ENCODE measurements at places on chromosomes 7 and 10.

GRCh38 chr7:34982371-34983019 is 54.8 kb downstream of the DPY19L1 start:
- DNase-seq: no peak

DNA sequence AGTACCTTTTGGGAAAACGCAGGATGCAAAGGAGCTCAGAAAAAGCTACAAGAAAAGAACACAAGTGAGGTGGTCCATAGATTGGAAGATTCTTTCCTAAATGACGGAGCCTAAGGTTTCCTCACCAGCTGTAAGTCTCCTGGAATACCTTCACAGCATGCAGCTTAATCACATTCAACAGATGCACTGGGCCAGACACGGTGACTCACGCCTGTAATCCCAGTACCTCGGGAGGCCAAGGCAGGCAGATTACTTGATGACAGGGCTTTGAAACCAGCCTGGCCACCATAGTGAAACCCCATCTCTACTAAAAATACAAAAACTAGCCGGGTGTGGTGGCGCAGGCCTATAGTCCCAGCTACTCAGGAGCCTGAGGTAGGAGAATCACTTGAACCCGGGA is 228.7 kb downstream of the FRMD4A start:
- peak; percentile 58 for DNase-seq

DNA sequence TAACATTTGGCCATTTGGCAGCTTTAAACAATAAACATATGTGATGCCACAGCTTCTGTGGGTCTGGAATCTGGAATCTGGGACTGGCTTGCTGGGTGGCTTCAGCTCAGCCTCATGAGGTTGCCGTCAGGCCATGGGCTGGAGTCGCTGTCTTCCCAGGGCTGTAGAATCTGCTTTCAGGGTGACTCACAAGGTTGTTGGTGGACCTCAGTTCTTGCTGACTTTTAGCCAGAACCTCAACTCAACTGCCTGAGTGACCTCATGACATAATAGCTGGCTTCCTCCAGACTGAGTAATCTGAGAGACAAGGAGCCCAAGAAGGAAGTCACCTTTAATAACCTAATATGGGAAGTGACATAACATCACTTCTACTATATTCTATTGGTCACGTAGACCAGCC is 44.6 kb upstream of the TSPAN13 start:
- DNase-seq: peak; percentile 89

GRCh38 chr7:114356133-114356532 is 58.5 kb upstream of the FOXP2 start:
- DNase-seq: peak; percentile 10

- DNase-seq: no peak
Observed at GRCh38 chr7:64905547-64905946, 2.5 kb downstream of the ZNF273 start.

DNA sequence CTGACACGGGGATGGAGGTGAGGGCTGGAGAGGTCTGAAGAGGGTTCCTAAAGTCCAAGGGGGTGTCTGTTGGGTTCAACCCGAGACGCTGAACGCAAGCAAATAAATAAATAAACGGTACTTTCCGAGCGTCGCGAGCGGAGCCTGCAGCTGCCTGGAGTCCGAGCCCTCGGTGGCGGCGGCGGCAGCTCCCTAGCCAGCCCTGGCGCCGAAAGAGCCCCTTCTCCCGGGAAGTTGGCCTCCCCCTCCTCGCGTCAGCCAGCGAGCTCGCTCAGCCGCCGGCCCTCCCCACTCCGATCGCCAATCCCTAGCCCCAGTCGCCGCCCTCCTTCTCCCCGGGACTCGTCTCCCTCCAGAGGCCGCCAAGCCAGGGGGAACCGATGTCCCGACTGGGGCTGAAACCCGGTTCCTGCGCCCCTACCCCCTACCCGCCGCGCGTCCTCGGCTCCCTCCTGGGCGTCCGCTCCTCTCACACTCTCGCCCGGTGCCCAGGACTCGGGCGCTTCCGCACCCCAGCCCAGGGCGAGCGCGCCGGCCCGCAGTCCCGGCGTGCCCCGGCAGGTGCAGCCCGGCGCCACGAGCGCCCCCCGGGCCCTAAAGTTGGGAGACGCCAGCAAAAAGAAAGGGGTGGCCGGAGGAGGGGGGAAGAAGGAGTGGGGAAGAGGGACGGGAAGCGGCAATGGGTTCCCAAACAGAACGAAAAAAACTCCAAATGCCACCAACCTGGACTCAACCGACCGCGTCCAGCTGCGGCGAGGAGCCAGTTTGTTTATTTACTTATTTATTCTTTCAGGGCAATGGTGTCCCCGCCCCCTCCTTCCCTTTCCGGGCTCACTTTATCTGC is at the start of gene GFRA1:
Gene GFRA1 (minus strand): TSS at position 767 of the 844 bp plus-strand sequence. CDS start 1,177 bp downstream, outside the sequence.
- peak; percentile 33 for DNase-seq

- DNase-seq: no peak
Observed at GRCh38 chr10:83545901-83546391, 593.4 kb upstream of the GHITM start.

GRCh38 chr10:6362879-6363278 is 160.1 kb downstream of the PFKFB3 start:
- no peak for DNase-seq

DNA sequence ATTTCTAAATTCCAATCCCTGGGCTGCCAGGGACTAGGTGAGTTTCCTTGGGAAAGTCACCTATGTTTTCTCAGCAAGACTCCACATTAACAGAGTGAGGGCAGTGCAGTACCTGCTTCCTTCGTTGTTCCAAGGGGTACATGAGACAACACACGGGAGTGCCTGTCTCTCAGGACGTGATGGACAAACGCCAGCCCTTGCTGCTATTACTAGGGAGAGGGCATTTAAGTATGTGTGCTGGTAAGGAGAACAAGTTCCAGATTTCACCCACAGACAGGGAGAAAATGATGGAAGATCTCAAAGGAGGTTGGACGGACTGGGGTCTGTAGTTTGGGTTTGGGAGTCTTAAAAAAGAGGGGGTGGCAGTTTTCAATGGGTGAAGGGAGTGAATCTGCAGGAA is 195.7 kb downstream of the HERPUD2 start:
- DNase-seq: no peak

- DNase-seq: no peak
Observed at GRCh38 chr7:90536449-90536848, 59.7 kb upstream of the CDK14 start.

DNA sequence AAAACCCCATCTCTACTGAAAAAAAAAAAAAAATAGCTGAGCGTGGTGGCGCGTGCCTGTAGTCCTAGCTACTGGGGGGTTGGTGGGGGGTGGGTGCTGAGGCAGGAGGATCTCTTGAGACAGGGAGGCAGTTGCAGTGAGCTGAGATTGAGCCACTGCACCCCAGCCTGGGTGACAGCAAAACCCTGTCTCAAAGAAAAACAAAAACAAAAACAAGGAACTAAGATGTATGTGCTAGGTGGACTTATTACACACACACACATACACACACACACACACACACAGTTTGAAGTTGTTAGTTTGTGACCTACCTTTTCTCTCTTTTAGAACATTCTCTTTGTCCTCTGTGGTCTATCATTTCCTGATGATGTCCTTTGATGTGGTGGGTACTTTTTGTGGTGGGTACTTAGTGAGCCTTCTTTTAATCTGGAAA is 53.5 kb downstream of the EXOC6 start:
- no peak for DNase-seq

GRCh38 chr7:82258181-82258580 is 185.4 kb downstream of the CACNA2D1 start:
- DNase-seq: no peak

GRCh38 chr7:3722396-3722922 is 421.4 kb downstream of the SDK1 start:
- no peak for DNase-seq

- DNase-seq: no peak
Observed at GRCh38 chr10:69103784-69104183, 15.9 kb downstream of the SRGN start.

DNA sequence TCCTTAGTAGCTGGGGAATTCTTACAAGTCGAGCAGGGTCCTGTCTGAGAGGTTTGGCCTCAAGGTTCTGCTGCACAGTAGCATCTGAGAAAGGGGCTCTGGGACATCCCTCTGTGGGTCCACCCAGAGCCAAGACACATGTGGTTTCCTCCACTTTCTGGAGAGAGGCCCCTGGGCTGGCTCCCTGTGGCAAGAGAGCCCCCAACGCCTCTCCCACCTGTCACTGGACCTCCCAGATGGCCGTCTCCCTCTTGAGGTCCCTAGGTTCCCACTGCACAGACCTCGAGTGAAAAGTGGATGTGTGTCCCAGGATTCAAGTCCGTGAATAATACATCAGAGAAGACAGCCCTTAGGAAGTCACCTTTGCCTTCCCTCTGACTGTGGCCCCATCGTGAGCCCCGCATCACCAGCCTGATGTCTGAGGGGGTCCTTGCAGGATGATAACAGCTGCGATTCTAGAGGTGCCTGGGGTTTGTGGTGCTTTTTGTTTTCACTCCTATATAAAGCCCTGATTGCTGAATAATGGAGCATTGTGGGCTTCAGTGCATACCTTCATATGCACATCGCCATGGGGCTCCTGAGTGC is 319.0 kb downstream of the GLRX3 start:
- no peak for DNase-seq

DNA sequence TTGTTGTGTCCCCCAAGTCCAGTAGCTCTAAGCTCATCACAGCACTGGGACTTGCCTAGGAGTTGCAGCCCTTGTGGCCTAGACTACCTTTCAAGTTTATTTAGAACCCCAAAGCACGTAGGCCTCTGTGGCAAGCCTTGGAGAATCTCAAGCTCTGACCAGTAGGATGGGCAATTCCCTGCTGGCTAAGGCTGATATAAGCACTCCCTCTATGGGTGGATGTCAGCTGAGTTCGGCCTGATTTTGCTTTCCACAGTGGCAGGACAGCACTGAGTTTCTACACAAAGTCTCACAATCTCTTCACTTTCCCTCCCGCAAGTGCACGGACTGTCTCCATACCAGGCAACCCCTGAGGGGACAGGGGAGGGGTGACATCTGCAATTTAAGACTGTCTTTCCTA is 886.4 kb upstream of the LRRN3 start:
- no peak for DNase-seq

DNA sequence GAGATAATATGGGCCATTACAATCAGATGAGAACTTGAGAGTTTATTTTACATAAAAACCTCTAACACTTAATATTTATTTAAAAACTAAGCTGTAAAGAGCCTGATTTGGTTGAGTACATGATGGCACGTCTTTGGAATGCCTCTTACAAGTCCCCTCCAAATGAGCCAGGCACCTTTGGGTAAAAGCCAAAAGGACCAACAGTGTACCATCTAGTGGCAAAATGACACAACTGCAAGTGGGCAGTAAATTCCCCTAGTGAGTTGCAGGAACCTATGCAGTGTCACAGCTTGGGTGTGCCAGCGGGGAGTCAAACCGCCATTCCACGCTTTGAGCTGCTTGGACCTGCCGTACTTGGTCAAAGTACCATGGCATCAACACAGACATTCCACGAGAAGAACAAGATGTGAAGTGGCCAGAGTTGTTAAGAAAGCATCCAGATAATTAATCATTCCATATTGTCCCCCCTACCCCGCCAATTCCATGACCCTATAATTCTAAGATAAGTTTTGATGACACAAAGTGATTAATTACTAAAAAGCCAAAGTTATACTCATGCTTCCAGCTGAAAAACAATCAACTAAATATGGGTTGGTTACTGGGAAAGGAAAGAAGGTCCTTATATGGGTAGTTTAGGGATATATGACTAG is 115.2 kb downstream of the SORBS1 start:
- DNase-seq: peak; percentile 80

GRCh38 chr7:33250421-33250871 is 121.1 kb downstream of the BBS9 start:
- no peak for DNase-seq

- DNase-seq: no peak
Observed at GRCh38 chr7:130922206-130923112, 188.5 kb upstream of the KLF14 start.

- no peak for DNase-seq
Observed at GRCh38 chr10:23015021-23015707, 80.2 kb upstream of the MSRB2 start.

DNA sequence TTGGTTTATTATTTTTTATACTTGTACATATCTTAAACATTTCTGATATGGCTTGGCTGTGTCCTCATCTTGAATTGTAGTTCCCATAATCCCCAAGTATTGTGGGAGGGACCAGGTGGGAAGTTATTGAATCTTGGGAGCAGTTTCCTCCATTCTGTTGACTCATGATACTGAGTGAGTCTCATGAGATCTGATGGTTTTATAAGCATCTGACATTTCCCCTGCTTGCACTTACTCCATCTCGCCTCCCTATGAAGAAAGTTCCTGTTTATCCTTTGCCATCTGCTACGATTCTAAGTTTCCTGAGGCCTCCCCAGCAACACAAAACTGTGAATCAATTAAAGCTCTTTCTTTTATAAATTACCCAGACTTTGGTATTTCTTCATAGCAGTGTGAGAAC is 207.7 kb downstream of the TPK1 start:
- DNase-seq: no peak
